ENCODE measurements at places on chromosomes 11 and 22.
A peak's percentile ranks its signal among the peaks of the same experiment; 100 is the strongest.

- DNase-seq: no peak
Measured at GRCh38 chr11:15821451-15821850, 534.9 kb downstream of the SOX6 start.

- DNase-seq: no peak
Measured at GRCh38 chr22:48664586-48664985, 1163.1 kb downstream of the BRD1 start.

DNA sequence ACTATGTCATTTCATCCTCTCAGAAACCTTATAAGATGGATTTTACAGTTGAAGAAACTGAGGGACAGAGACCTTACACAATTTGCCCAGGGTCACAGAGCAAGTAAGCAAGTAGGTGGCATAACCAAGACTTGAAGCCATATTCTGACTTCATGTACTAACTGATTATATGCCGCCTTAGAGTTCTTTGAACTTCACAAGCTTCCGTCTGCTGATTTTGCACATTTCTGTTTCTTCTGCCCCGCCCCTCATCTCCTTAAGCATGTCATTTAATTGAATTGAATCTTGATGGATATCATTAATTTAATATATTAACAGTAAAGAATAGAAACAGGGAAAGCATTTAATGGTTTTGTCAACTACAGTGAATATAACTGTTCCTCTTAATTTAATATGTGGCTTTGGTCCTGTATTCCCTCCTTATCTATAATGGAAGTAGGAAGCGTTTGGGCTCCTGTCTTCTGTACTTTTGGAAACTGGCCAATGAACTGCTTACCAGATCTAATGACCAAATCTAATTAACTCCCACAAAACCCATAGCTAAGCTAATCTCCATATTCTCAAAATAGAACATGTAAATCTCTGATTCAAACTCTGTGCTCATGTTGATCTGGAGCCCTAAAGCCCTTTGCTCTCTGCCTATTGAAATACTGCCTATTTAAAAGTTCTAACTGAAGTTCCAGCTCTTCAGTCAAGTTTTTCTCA, 30.4 kb downstream of the SIK2 start:
- no peak for DNase-seq

DNA sequence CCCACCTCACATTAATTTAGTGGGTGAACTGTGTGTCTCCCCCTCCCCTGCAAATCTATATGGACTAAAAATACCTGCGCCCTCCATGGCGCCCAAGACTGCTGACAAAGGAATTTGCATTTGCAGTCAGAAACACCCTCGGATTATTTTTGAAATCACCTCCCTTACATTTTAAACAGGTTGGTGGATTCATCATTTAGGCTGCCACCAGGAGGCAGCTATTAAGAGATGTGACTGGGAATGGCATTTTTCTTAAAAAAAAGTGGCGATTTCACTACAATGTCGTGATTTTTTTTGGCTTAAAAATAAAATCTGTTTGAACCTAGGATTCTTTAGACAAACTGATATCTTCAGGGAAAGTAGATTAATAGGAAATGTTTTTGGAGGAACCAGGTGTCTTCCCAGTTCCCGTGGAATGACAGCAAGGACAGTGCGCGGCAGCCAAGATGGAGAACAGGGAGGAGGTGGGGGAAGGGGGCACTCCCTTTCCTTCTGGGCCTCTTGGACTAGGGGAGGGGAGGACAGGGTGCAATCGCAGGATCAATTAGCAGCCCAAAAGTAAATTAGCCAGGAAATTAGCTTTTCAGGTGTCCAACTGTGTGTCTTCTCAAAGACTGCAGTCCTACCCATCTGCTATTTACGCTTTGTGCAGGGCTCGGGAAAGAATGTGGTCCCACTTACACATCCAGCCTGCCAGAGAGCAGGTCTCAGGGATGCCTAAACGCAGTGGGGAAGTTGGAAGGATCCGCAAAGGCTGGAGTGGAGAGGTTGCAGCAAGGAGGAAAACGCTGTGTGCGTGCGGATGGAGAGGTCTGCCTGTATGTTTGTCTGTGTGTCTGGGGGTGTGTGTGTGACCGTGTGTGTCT, 496.4 kb downstream of the NTM start:
- DNase-seq: no peak

DNA sequence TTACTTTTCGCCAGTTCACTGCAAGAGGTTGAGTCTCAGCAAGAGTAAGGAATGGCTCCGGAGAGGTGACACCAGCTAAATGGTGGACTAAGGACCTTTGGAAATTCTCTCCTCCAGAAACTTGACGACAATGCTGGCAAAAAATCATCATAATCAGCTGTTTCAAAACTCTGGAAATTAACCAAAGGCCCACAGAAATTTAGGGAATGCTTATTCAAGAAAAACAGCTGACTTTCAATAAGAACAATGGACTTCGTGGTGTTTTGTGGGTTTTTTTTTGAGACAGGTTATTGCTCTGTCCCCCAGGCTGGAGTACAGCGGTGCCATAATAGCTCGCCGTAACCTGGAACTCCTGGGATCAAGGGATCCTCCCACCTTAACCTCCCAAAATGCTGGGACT, 68.4 kb upstream of the SEPTIN5 start:
- DNase-seq: no peak

GRCh38 chr11:78645226-78646202, 70.8 kb upstream of the NARS2 start:
- DNase-seq: peak; percentile 22

- DNase-seq: no peak
Measured at GRCh38 chr11:111177037-111177871, 68.3 kb upstream of the POU2AF2 start.

- no peak for DNase-seq
Measured at GRCh38 chr22:36772451-36772850, 3.5 kb downstream of the IFT27 start.

GRCh38 chr11:134398079-134398444, 14.0 kb downstream of the B3GAT1 start:
- no peak for DNase-seq

DNA sequence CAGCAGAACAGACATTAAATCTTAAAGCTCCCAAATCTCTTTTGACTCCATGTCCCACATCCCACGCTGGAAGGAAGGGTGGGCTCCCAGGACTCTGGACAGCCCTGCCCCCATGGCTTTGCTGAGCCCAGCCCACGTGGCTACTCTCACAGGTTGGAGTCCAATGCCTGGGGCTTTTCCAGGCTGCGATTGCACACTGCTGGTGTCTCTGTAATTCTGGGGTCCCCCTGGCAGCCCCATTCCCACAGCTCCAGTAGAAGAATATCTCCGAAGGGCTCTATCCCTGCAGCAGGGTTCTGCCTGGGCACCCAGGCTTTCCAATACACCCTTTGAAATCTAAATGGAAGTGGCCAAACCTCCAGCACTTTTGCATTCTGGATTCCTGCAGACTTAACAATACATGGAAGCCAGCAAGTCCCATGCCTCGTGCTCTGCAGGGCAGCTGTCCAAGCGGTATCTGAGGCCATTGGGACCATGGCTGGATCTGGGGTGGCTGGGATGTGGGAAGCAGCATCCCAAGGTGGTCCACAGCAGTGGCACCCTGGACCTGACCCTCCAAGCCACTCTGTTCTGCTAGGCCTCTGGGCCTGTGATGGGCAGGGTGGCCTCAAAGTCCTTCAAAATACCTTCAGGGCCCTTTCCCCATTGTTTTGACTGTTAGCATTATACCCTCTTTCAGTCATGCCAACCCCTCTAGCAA, 47.9 kb upstream of the TH start:
- no peak for DNase-seq

- DNase-seq: no peak
Measured at GRCh38 chr11:65591939-65592857, 3.4 kb downstream of the KCNK7 start.

DNA sequence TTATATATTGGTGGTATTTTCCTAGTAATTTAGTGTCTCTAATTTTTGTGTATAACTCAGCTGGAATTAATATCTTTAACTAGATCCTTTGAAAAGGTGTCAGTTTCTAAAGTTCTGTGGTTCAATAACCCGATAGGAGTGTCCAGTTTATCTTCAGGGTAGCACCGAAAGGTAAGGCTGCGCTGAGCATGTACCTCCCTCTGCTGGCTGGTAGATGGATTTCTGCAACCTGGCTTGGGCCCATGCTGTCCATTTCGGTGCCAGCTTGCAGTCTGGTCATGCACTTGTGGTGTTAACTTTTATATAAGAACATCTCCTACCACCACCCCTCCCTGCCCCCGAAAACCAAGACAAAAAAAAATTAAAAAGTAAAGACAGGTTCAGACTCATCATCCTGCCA, 24.7 kb downstream of the EXT2 start:
- no peak for DNase-seq

- no peak for DNase-seq
Measured at GRCh38 chr11:87033561-87033960, 4.2 kb upstream of the TMEM135 start.

GRCh38 chr11:41020259-41020658, 439.2 kb downstream of the LRRC4C start:
- no peak for DNase-seq

- no peak for DNase-seq
Measured at GRCh38 chr22:28837640-28838039, 37.3 kb upstream of the XBP1 start.

- DNase-seq: no peak
Measured at GRCh38 chr11:132099692-132100091, 729.3 kb downstream of the NTM start.

DNA sequence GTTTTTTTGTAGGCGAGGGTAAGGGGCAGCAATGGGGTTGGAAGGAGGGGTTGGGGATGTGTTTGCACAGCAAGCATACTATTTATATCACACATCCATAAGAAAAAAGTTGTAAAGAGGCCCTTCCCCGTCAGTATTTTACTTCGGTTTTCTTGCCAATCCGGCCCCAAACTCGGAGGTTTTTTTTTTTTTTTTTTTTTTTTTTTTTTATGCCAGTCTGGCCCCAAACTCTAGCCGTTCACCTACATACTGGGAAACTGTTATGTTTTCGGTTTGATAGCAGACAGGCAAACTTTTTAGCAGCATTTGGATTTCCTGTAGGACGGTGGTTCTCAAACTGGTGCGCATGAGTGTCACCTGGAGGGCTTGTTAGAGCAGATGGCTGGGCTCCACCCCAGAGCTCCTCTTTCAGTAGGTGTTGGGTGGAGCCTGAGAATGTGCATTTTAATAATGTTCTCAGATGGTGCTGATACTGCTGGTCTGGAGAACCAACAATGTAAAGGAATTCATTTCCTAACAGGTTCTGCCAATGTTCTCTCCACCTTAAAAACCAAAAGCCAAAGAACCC, 76.5 kb upstream of the ZBED5 start:
- DNase-seq: no peak

- DNase-seq: no peak
Measured at GRCh38 chr11:22521226-22521625, 104.4 kb downstream of the FANCF start.

DNA sequence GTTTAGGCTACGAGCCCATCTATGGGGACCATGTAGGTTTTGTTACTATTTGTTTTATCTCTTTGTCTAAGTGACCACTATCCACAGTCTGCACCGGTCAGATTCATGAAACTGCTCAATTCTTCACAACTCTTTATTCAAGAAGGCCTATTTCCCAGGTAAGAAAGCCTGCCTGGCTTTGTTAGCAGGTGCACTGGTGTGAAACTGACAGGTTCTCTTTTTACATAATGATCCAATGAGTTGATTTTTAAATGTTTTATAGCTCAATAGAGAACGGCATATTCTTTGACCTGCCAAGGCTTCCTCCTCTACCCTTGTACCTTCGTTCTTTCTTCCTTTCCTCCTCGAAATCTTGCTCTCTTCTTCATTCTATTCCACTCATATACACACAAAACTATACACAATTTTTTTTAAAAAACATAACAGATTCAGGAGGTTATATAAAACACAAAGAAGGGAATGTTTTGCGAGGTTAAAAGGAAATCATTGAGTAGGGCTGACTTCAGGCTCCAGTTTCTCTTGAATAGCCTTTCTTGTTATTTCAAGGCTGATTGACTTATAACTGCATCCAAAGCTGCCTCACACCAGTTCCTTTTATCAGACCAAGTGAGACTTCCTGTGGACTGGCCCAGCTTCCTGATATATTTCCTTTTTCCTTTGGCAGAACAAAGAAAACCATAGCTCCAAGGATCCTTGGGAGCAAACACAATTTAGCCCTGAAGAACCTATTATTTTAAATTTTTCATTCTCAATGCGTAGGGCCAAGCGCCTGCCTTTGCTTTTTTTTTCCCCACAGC, 11.4 kb downstream of the FLI1 start:
- DNase-seq: no peak

All from T follicular helper cell (primary cell).